ENCODE measurements at places on chromosomes 1 and 21.

GRCh38 chr1:55589671-55590297 lies 374.6 kb upstream of the USP24 start:
- DNase-seq: no peak

DNA sequence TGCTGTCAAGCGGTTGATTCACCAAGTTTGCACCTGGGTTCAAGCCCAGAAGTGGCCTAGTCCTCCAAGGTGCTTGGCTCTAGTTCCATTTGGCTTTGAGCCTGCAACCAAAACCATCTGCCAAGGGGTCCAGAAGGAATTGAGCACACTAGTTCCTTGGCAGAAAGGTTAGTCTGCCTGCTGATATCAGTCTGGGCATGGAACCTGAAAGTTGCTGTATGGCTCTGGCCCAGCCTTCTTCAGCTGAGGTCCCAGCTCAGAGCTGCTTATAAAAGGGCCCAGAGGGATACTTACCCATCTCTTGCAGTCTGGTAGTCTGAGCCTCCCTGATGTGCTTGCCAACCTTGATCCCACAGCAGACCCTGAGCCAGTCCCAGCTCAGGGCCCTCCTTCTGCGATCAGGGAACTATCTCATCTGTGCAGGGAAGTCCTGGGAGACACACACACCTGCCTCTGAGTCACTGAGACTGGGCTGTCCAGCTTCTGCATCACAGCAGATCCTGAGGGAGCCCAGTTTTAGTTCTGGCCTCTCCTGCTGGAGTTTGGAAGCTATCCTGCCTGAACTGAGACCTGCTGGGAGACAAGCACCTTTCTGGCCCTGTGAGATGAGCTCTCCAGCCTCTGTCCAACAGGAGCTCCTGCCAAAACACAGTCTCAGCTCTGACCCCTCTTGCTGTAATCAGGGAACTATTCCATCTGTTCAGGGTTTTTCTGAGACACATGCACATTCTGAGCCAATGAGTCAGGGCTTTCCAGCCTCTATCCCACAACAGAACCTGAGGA lies 75.8 kb downstream of the CTH start:
- no peak for DNase-seq

DNA sequence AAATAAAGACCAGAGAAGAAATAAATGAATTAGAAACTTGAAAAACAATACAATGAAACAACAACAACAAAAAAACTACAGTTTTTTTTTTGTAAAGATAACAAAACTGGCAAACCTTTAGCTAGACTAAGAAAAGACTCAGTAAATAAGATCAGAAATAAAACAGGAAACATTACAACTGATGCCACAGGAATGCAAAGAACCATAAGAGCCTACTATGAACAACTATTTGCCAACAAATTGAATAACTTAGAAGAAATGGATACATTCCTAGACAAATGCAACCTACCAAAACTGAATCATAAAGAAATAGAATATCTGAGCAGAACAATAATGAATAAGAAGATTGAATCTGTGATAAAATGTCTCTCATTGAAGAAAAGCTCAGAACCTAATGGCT lies 742.0 kb downstream of the ADGRL2 start:
- no peak for DNase-seq

- DNase-seq: no peak
These were observed 1313.1 kb downstream of the MRPL39 start for GRCh38 chr21:24294171-24294570.

DNA sequence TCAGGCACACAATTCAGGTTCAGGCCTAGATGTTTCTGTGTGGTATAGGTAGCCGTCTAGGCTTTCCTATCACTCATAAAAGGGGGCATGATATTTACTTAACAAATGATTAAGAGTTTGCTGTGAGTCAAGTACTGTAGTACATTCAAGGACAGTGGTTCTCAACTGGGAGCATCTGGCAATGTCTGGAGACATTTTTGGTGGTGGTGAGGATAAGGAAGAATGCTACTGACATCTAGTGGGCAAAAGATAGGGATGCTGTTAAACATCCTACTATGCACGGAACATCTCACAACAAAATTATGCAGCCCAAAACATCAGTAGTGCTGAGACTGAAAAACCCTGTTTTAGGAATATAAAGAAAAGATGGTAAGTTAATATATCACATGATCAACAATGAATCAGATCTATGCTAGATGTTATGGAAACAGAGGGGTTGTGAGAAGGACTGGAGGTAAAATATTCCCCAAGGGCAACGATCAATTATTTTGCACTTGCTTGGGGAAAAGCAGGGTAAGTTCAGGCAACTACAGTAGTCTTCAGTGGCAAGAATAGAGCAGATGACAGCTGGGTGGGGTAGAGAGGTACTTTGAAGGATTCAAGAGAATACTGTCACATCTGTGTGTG lies 4.9 kb downstream of the DNTTIP2 start:
- no peak for DNase-seq

- no peak for DNase-seq
These were observed 6.5 kb downstream of the KANK4 start for GRCh38 chr1:62312698-62313097.
